A375 (cell line): ENCODE measurements at places on chromosomes 1 and 21. TPM values are rescaled to one million over a fixed set of nuclear protein-coding genes. Genes with fewer than 3 reads are reported as not detected.

The HES3 gene
- total RNA-seq = not detected in 2 replicates

The MMEL1 gene
- total RNA-seq = not detected in 2 replicates

The KCNJ15 gene
- 0.08 and 0.19 TPM in 2 replicates for total RNA-seq

The SLC30A2 gene
- total RNA-seq = not detected in 2 replicates
